CD8-positive, alpha-beta T cell (primary cell): ENCODE measurements at places on chromosomes 2 and 18.

DNA sequence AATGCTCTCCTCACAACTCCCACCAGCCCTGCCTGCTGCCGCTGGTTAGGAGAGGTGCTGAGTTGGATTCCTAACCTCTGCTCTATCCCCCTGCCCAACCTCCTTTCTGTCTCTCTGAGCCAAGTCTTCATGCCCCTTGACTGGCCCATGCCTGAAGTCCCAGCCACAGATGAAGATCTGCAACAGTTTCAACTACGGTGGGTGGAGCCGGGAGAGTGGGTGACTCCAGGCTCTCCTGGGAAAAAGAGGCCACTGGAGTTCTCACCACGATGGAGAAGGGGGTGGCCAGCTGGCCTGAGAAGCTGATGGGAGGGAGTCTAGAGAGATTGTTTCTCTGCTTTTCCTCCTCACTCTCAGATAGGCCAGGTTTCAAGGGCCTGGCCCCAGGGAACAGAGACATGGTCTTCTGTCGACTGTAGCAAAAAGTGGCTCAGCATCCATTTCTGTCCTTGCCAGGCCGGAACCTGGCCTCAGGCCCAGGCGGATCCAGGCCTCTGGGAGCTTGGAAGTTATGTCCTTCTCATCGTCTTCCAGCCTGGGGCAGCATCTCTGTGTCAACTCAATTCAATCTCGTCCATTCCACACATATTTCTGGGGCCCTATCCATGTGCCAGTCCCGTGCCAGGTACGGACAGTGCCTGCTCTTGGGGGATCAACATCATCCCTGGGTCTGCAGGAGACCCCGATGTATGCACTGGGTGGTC is 75.3 kb downstream of the INHBB start:
- DNase-seq, result no peak

DNA sequence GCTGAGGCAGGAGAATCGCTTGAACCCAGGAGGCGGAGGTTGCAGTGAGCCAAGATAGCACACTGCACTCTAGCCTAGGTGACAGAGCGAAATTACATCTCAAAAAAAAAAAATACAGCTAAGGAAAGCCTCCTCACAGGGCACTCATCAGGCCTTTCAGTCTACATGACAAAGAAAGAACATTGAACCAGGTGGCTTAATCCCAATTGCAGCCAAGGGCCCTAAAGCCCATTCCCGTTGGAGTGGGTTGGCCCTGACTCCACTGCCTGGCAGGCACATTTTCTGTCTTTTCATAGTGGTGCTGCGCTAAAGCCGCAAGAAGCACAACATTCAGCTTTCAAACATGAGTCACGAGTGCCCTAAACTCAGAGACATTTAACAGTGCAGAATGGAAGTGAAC is 372.5 kb downstream of the RNF144A start:
- DNase-seq, result no peak

- no peak for DNase-seq
Measured at GRCh38 chr2:81093031-81093430, 788.5 kb upstream of the LRRTM1 start.

- no peak for DNase-seq
Measured at GRCh38 chr2:84851876-84852275, 29.0 kb downstream of the TRABD2A start.

DNA sequence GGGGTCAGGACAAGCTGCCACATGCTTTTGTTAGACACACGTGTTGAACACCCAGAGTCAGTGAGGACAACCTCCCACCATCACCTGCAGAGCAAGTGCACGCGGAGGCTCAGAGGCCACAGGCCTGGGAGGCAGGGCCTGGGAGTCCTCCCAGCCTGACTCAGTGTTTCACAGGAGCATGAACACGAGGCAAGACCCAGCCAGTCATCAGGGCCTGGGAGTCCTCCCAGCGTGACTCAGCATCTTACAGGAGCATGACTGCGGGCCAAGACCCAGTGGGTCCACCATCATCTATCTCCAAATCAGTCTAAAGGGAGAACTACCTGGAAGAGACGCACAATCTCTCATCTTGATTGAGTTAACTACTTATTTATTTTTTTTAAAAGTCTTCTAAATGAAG is 112.6 kb upstream of the PXDN start:
- DNase-seq, result no peak

DNA sequence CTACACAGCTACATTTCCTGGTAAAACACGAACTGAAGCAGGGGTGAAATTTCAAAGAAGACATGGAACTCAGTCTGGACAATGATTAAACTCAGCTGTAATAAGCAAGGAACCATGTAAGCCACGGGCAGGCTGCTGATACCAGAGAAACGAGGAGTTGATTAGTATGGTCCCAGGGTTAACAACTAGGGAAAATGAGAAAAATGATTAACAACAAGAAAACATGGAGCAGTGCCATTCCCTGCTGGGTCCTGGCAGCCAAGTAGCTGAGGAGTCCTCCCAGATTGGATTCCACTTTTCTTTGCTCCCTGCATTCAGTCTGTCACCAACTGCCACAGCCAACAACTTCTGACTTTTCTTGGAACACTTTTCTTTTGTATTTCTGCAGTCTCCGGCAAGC is 517.0 kb upstream of the KLHL29 start:
- no peak for DNase-seq

GRCh38 chr2:237281836-237282306 is 132.1 kb downstream of the COL6A3 start:
- no peak for DNase-seq

DNA sequence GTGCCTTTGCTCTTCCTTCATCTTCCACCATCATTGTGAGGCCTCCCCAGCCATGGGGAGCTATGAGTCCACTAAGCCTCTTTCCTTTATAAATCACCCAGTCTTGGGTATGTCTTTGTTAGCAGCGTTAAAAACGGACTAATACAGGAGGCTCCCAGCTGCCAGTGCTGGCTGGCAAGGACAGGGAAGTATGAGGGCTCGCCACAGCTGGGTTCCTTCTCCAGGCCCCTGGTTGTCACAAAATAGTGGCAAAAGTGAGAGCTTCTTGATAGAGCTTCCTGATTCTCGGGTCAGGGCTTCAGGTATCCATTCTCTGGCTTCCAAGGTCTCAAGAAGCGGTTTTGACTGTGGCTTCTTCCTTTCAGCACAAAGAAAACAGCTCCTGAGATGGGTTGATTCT is 85.0 kb downstream of the ZNF516 start:
- DNase-seq, result no peak

DNA sequence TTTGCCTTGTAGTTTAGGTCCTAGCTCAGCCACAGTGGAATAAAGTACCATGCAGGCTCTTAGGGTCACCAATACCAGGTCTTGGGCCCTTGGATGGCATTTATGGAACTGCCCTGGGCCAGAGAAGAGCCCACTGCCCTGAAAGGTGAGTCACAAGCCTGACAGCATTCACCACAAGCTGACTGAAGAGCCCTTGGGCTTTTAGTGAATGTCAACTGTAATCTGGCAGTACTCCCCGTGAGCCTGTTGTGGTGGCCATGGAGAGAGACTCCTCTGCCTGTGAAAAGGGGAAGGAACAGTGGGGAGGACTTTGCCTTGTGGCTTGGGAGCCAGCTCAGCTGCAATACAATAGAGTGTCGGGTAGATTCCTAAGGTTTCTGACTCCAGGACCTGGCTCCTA is 1389.7 kb downstream of the DSC3 start:
- no peak for DNase-seq

GRCh38 chr2:42792087-42792582 is 248 bp downstream of the HAAO start:
- DNase-seq, result no peak

GRCh38 chr2:10324095-10324832 is 21.6 kb downstream of the HPCAL1 start:
- DNase-seq, result no peak

- no peak for DNase-seq
Measured at GRCh38 chr2:237355701-237356100, 58.3 kb downstream of the COL6A3 start.
